ENCODE measurements at places on chromosomes 6 and 20.
A peak's percentile ranks its signal among the peaks of the same experiment; 100 is the strongest.

DNA sequence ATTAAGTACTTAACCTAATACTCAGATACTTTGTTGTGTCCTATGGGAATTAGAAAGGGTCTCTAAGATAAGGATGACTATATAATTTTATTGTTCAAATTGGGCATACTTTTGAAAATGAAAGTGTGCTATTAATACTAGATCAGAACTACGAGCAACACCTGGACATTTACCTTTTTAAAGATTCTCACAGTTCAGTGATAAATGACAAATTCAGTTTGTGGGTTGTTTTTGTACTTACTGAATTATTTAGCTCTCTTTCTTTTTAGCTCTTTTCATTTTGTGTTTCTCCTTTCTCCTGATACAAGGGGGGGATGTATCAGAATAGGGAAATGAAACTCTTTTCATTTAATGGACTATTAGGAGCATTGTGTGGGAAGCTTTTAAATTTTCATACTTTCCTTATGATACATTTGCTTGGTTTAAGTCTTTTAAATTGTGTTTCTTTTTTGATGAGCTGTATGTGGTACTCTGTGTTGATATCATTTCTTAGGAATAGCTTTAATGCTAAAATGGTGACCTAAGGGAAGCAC lies 47.5 kb downstream of the PHF3 start:
- no peak for DNase-seq

GRCh38 chr6:54737247-54737646 lies 109.3 kb upstream of the FAM83B start:
- DNase-seq = no peak

- no peak for DNase-seq
Observed at GRCh38 chr20:57911512-57912226, 201.9 kb upstream of the PMEPA1 start.

GRCh38 chr6:111417181-111417585 lies 65.8 kb downstream of the REV3L start:
- no peak for DNase-seq

DNA sequence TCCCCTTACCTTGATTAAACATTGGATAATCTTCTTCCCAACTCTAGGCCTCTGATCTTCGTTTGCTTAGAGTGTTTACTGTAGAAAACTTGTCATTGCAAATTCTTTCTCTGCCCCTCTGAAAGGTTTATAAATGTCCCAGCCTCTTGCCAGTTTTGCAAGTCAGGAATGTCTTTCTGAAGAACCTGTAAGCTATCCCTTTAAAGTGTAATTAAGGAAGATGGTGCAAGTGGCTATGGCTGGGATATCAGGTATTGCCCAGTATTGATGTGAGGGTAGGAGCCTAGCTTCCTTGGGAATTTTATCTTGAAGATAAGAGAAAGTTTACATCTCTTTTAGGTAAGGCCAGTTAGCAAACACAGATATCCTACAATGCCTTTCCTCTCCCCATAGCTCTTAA lies 211.0 kb upstream of the RIMS1 start:
- no peak for DNase-seq

- no peak for DNase-seq
Observed at GRCh38 chr6:40695750-40696415, 108.7 kb upstream of the LRFN2 start.

DNA sequence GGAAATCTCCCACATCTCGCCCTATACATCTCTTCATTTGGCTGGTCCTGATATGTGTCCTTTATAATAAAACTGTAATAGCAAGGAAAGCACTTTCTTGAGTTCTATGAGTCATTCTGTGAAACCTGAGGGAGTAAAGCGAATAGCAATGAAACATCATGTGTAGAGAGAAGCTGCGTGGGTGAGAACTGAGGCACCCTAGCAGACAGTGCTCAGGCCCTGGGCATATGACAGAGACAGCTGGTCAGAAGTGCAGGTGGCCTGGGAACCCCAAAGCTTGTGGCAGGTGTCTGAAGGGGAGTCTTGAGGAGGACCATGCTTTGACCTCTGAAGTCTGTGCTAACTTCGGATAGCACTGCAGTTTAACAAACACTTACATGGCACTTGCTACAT lies 1.3 kb upstream of the BLOC1S5 start:
- DNase-seq = no peak

DNA sequence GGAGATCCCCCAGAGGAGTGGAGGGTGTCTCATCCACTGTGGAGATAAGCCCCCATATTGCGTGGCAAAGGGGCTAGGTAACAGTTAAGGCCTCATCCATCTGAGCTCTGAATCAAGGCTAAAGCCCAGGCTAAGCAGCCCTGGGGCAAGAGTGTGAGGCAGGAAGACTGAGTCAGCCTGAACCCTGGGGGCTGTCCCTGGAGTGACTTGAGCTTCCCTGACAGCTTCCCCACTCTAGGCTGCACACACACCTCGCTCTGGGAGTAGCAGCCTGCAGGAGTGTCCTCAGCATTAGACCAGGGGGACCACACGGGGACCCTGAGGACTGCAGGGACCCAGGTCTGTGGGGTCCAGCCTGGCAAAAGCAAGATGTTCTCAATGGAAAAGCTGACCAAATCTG lies 27.9 kb downstream of the UBD start:
- no peak for DNase-seq

DNA sequence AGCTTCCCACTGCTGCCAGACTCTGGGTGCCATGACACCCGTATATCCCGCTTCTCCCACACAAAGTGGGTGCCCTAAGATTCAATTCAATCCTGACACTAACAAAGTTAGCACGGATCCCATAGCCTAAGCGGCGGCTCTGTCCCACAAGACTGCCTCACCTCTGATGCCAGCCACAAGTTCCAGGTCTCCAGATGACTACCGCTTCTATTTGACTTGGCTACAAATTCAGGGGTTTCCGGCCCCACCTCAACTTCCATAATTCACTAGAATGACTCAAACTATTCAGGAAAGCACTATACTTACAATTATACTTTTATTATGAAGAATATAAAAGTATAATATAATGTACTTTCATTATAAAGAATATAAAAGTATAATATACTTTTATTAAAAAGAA lies 24.8 kb upstream of the SLC22A23 start:
- DNase-seq = no peak

DNA sequence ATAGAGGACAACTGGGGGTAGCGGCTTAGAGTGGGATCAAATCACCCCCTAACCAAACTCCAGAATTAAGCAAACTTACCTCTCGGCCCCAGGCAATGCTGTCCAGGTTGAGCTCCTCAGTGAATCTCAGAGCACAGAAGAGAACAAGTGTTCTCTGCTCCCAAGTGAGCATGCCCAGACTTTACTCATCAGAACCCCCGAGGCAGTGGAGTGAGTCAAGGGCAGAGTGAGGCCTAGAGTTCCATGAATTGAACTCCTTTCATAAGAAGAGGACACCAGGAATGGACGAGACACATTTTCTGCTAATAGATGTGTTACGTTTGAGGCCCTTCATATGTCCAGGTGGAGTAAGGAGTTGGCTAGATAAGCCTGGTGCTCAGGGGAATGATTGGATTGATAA lies 134.0 kb upstream of the DTNBP1 start:
- no peak for DNase-seq

GRCh38 chr6:133097208-133097607 lies 143.9 kb upstream of the EYA4 start:
- DNase-seq = no peak

DNA sequence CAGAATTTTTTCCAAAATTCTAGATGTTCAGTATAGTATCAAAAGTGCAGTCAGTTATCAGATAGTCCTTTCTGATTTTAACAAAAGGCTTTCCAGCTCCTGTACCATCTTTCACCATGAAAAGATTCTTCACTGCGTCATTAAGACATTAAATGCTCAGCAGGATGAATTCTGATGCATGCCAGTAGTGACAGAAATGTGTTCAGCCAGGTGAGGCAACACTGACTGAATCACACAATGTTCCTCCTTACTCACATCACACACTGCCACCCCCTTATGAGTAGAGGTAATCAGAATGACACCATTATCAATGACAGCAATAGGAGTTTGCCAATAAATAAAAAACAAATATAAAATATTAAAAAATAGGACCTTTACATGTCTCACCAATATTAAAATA lies 426.6 kb upstream of the PLCB4 start:
- DNase-seq = no peak

- no peak for DNase-seq
Observed at GRCh38 chr20:50126662-50127061, 13.7 kb upstream of the UBE2V1 start.

DNA sequence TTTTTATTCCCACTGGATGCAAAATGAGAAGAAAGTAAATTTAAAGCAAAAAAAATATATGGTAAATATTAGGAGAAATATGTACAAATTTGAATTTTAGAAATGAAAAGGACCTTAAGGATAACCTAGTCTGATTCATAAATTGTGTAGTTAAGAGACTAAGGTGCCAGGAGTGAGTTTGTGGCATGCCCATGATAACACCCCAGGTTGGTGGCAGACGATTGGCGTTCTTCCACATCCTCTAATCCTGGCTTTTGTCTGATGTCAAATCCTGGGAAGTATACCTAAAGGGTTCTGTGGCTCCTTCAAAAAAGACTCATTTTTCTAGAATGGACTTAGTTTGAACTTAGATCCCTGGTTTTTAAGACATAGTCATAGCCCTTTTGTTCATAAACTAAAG lies 62.2 kb downstream of the SAMD5 start:
- DNase-seq = no peak

- no peak for DNase-seq
Observed at GRCh38 chr6:167711211-167711610, 115.5 kb upstream of the AFDN start.

GRCh38 chr6:25301362-25301761 lies 22.2 kb downstream of the CARMIL1 start:
- DNase-seq = no peak

DNA sequence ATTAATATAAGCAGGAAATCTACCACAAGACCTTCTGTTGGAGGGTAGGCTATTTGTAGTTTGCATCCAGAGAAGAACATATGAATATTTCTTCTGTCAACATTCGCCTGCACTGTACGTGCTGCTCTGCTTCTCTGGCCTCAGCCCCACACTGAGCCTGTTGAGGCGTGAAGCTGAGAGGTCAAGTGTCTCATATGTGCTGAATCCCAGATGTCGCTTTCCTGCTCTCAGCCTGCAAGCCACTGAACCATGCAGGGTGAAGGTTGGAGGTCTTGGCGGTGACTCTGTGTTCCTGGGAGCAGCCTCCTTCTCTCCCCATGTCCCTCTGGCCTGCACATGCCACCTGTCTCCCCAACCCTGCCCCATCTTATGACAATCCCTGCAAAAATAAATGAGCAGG lies 83.6 kb downstream of the TMEM170B start:
- no peak for DNase-seq

DNA sequence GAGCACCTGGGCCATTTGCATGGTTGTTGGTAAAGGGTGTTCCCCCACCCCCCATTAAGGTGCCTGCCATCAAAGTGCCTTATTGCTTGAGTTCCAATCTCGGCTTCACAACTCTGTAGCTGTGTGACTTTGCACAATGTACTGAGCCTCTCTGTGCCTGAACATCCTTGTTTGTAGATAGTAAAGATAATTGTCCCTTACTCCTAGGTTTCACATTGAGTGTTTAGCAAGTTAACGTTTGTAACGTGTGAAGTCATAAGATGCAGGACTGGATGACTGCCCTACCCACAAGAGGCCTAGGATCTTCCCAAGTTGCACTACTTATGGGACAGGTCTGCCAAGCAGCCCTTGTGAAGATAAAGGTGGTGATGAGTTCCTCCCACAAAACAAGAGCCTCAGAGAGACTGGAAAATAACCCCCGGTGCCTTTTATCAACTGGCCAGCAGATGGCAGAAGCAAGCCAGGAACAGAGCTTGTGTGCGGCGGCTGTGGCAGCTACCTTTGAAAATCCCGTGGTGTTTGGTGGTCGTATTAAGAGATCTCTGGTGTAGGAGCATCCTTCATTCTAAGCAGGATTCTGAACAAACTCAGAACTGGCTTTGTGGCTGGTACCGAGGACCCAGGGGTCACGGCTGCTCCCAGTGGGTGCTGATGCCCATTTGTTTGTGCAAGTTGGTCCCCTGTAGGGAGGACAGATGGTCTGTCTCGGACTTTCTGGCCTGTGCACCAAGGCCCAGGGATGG lies 99.1 kb downstream of the CDH26 start:
- DNase-seq = peak; percentile 76

GRCh38 chr6:52305948-52306767 lies 21.6 kb upstream of the MCM3 start:
- DNase-seq = no peak

DNA sequence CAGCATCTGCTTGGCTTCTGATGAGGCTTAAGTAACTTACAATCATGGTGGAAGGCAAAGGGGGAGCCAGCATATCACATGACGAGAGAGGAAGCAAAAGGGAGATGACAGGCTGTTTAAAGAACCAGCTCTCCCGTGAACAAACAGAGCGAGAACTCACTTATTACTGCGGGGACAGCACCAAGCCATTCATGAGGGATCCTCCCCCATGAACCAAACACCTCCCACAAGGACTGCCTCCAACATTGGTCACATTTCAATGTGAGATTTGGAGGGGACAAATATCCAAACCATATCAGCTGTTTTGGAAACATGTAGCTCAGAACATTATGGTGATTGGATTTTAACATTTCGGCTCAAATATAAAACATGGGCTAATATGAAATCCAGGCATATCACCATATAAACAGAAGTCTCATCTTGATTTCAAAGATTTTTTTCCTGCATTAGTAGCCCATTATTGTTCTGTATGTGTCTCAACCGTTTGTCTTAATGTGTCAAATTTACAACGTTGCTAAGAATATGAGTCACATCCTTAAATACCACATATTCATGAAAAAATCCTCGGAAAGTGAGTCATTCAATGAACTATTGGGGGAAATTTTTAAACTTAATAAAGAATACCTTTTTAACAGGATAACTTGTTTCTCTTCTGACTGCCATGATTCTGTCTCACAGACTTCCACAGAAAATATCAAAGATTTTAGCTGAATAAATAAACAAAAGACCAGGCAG lies 894.3 kb downstream of the TFAP2A start:
- DNase-seq = no peak

- no peak for DNase-seq
Observed at GRCh38 chr6:56556751-56557540, 85.7 kb downstream of the DST start.
